Naive thymus-derived CD4-positive, alpha-beta T cell (primary cell): ENCODE measurements at places on chromosomes 7 and 10. TPM values are rescaled to one million over a fixed set of nuclear protein-coding genes. Genes with fewer than 3 reads are reported as not detected.

DNA sequence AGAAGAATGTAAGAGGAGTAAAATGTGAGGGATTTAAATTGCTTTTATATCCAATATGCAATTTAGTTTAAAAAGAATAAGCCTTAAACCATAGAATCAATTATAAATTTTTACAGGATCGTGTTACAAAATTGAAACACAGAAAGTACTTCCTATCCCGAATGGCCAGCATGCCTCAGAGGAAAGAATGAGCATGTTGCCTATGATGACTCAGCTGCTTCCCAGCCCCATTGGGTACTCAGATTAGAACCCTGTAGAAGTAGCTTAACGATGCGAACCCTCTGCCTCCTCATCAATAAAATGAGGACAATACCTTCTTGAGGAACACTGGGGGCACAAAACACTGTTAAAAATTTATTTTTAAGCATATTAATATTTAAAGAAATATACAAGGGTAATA lies 113.4 kb upstream of the CDK1 start:
- no peak for DNase-seq

NYAP1 gene
- not detected for polyA plus RNA-seq

- DNase-seq = no peak
These were observed 446.4 kb upstream of the KLF6 start for GRCh38 chr10:4231439-4231838.

VAX1 gene
- polyA plus RNA-seq = not detected

DNA sequence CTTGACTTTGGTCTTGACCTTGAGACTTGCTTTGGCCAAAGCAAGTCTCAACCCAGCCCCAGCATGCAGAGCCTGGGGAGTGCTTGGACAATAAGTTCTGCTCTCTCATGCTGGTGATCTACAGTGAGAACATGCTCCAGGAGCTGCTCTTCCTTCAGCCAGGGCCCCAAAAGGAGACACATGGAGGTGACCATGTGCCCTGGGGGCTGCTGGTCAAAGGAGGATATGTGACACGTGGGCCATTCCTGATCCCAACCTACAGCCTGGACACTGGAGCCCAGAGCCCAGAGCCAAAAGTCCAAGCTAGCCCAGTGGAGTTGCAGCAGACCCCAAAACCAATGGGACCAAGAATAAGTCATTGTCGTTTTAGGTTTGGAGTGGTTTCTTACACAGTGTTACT lies 78.2 kb upstream of the CHST15 start:
- DNase-seq = no peak

DNA sequence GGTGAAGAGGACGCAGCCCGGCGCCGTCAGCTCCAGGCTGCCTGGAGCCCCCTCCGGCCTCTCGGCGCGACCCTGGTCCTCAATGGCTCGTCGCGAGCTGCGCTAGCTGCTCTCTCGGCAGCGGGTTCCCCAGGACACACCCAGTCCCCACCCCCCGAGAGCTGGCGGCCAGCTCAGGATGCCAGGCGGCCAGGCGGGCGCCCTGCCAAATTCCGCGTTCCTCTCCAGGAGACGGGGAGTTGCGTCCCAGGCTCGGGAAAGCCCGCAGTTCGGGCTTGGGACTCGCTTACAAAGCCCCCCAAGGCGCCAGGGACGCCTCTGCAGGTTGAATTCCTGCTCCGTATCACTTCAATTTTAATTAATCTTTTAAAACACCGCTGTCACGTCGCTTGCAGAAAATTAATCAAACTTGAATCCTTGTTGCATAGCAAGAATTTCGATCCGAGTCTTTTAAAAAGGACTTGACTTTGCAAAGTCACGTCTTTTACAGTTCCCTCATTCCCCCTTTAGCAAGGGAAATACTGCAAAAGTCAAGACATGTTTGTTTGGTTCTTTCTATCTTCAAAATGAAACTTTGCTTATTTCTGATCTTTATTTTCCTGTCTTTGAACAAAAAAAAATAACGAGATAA lies 28.2 kb downstream of the SKIDA1 start:
- no peak for DNase-seq

GRCh38 chr7:126656165-126656564 lies 596.6 kb downstream of the GRM8 start:
- no peak for DNase-seq

DNA sequence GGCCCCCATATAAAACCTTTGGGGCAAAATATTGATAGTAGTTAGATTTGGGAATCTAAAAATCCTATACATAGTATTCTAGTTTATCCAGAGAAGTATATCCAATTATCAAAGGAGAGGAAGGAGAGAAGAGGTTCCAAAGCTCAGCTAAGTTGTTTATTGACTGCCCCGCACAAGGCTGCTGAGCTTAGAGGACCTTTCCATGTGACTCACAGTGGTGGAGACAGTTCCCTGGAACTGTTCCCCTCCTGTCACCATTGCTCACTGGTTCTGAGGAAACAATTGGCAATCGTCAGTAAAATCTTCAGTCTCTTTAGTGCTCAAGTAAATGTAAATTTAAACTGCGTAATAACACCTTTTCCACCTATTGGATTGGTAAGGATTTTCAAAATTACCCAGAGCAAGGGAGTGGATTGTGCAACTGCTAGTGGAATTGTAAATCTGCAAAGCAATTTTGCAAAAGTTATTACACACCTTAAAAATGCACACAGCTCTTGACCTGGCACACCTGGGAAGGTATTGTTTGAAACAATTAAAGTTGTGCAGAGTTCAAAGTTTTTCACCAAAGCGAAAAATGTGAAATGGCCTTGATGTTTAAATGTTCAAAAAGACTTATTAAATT lies 63.1 kb downstream of the EEPD1 start:
- no peak for DNase-seq

BTAF1 gene
- 6.9 TPM for polyA plus RNA-seq

UBTD1 gene
- 2.9 TPM for polyA plus RNA-seq

BCL7B gene
- 80.5 TPM for polyA plus RNA-seq

DNA sequence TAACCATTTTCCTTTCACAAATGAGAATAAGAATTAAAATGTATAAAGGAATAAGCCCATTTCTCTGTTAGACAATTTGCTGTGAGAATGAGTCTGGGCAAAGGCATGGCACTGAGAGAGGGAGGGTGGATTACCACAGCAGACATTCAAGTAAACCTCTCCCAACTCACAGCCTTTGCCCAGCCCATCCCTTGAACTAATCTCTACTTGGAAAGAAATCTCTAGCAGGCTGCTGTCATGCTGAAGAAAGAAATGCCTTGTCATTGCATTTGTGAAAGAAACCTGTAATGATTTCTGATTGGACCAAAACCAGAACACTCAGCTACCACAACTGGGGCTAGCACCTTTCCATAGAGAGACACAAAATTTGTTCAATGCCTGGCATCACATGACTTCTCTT lies 39.2 kb downstream of the CH25H start:
- DNase-seq = no peak

AKR1C8 gene
- polyA plus RNA-seq = not detected

DNA sequence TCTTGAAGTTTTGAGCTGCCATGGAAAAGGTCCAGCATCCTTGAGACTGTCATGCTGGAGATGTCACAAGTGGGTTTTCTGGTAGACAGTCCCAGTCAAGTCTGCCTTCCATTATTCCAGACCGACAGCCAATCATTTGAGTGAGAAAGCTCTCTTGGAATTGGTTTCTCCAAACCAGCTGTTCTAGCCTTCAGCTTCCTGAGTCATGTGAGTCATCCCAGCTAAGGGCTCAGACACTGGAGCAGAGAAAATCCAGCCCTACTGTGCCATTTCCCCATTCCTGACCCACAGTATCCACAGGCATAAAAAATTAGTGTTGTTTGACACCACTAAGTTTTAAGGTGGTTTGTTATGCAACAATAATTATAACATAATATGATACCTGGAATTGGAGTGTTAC lies 219.0 kb downstream of the ADRA2A start:
- DNase-seq = no peak

- no peak for DNase-seq
These were observed 49.3 kb downstream of the ICA1 start for GRCh38 chr7:8212638-8213037.

GRCh38 chr10:29914986-29915785 lies 144.2 kb downstream of the JCAD start:
- DNase-seq = no peak

ZP3 gene
- 9.9 TPM for polyA plus RNA-seq

GRID2IP gene
- not detected for polyA plus RNA-seq

DNA sequence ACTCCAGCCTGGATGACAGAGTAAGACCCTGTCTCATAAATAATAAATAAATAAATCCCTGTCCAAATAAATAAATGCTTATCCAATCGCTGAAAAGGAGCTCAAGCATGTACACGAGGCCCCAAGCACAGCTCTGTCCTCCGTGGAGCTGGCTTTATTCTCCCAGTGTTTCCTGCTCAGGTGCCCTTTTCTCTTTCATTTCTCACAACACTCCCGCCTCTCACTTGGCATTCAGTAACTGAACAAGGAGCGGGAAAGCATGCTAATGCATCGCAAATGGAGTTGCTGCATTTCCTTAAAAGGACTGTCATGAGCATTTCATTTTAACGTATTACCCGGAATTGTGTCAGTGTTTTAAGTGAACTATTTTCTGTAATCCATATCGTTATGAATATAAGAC lies 210.9 kb upstream of the C7orf33 start:
- no peak for DNase-seq

GRCh38 chr7:158648168-158648567 lies 56.4 kb downstream of the NCAPG2 start:
- no peak for DNase-seq

OR13A1 gene
- polyA plus RNA-seq = 0.32 TPM

DNA sequence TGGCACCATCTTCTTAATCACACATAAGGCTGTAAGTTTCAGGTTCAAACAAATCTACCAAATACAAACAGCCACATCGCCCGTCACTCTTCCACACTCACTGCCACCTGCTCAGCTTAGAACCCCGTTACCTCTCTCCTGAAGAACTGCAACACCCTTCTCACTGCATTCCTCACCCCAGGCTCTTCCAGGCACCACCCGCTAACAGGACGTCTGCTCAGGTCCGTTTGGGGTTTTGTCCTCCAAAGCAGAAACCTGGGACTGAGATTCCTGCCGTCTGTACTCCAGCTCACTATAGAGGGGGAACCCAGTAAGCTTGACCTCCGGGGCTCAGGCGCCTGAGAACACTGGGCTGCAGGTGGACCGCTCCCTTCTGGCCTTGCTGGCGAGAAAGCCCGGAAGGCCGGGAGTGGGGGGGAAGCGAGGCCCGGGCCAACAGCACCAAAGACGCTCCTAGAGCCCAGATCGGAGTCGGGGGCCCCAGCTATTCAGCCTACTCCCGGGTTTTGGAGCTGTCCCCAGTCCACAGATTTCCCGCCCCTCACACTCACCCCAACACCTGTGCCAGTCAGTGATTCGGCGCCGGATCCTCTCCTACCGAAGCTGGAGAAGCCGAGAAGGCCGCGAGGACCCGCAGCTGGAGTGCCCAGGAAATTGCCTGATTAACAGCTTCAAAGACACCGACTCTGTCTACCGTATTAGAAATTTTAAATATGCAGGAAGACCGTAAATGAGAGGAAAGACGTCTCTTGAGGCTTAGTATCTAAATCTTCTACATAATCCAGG lies at the start of gene AP3M1:
Gene AP3M1, minus strand, starts transcription at position 625 of the 786 bp plus-strand sequence. CDS start 12,449 bp downstream, outside the sequence.
- peak; percentile 75 for DNase-seq

- DNase-seq = no peak
These were observed 507 bp downstream of the CCDC201 start for GRCh38 chr7:45872116-45873034.

DNA sequence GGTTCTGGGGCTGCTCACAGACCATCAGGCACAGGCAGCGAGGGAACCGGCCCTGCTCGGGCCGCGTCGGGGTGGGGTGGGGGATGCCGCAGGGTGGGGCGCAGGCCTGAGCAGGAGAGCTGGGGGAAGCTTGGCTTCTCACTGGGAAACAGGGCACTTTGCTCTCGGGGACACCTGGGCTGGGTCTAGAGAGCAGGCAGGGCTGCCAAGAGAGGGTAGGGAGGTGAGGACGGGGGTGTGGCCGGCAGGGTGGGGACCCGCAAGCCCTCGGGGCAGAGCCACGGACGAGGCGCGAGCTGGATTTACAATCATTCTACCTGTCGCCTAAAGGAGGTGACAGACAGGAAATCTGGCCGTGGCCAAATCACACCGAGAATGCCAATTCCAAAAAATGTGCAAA lies 11.1 kb downstream of the INTS1 start:
- no peak for DNase-seq

DNA sequence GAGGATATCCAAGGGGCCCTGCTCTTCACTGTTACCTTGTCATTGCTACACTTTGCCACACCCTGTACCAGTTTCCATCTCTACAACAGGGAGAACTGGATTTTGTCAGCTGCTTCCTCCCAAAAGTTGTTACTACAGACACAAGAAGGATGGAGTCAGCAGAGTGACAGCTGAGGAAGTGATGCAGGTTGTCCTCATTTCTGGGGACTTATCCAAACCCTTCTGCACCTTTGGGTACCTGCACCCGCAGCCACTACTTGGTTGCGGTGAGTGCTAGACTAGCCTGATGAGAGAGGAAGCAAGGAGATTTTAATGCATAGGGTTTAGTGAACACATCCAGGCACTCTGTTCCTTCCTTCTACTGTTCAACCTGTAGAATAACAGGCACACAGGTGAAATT lies 281.0 kb downstream of the RPS24 start:
- DNase-seq = no peak

CPED1 gene
- not detected for polyA plus RNA-seq

DNA sequence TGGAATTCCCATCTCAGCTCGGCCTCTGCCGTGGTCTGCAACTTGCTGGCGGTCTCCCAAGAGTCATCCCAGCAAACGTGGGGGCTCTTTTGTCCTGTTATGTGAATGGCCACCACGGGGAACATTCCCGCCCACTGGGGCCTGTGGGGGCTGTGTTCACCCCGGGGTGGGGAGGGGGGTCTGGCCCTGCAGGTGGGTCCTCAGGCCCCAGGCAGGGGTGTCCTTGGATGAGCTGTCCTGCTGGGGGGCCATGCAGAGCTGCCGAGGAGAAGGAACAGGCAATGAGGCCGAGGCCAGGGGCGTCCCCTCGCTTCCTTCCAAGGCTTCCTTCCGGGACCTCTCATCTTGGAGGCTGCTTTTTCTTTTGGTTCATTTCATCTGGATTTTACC lies 24.4 kb upstream of the PITRM1 start:
- DNase-seq = no peak

SUGCT gene
- polyA plus RNA-seq = 1.2 TPM

GRCh38 chr7:22860784-22861482 lies 38.3 kb upstream of the TOMM7 start:
- no peak for DNase-seq

- DNase-seq = no peak
These were observed 56.3 kb downstream of the GFRA1 start for GRCh38 chr10:116216676-116217075.

PDE1C gene
- not detected for polyA plus RNA-seq

PSD gene
- 4.5 TPM for polyA plus RNA-seq

GRCh38 chr10:37263304-37263703 lies 137.9 kb downstream of the ANKRD30A start:
- DNase-seq = no peak

ACSM6 gene
- polyA plus RNA-seq = not detected

DNA sequence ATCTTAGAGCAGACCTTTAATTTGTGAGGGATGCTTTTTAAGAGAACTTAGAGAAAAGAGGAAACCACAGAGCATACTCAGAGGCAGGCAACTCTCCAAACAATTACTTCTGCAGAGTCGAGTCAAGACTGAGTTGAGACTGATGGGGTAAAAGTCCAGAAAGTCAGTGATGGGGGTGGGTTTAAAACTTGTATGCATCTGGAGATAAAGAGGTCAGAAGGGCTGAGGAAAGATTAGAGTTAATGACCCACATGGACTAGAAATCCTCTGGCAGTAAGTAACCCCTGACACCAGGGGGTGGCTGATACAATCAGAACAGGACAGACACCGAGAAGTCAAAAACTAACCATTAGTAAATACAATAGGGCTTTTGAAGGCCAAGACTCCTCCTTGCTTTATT lies 42.4 kb upstream of the SEPTIN7 start:
- peak; percentile 6 for DNase-seq
